ENCODE measurements at places on chromosomes 16 and 17.

DNA sequence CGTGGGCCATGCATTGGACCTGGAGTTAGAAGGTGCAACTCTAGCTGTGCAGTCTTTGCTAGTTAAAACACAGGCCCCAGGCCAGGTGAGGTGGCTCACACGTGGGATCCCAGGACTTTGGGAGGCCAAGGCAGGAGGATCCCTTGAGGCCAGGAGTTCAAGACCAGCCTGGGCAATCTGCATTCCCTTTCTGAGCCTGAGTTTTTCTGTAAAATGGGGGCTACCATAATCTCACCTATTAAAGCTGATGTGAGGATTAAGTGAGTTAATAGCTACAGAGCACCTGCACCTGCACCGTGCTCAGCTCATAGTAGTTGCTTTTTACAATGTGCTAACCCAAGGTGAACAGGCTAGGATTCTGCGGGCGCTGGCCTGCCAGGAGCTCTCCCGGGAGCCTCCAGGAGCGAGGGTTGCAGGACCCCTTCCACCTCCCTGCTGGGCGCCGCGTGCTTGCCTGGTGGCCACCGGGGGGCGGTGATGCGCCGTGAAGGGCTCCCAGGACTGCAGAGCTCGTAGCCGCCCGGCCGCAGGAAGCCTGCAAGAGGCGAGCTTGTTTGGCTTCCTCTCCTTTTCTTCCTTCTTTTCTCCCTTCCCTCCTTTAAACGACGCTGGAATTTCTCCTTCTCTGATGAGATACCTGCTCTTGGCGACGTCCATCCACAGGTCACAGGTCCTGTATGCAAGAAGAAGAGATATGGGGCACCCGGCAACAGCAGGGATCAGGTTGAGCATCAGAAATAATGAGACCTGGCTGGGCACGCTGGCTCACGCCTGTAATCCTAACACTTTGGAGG is 51.3 kb downstream of the ZFP90 start:
- no peak for DNase-seq

- DNase-seq = no peak
Measured at GRCh38 chr17:30352240-30352814, 18.5 kb upstream of the TMIGD1 start.

- DNase-seq = no peak
Measured at GRCh38 chr16:66227766-66228530, 138.5 kb upstream of the CDH5 start.

GRCh38 chr16:29784901-29785500 is 5.5 kb upstream of the KIF22 start:
- DNase-seq = no peak

DNA sequence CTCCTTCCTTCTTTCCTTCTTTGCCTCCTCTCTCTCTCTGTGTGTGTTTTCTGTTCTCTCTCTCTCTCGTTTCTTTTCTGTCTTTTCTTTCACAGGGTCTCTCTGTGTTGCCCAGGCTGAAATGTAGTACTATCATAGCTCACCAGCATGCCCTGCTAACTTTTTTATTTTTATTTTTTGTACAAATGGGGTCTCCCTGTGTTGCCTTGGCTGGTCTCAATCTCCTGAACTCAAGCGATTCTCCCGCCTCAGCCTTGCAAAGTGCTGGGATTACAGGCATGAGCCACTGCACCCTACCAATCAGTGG is 1.5 kb downstream of the SLC5A11 start:
- no peak for DNase-seq

GRCh38 chr17:62101515-62101914 is 36.4 kb upstream of the MED13 start:
- DNase-seq = no peak

GRCh38 chr17:17798010-17798556 is 38.7 kb downstream of the SREBF1 start:
- DNase-seq = no peak

GRCh38 chr16:57648125-57648524 is 19.7 kb downstream of the ADGRG1 start:
- no peak for DNase-seq

DNA sequence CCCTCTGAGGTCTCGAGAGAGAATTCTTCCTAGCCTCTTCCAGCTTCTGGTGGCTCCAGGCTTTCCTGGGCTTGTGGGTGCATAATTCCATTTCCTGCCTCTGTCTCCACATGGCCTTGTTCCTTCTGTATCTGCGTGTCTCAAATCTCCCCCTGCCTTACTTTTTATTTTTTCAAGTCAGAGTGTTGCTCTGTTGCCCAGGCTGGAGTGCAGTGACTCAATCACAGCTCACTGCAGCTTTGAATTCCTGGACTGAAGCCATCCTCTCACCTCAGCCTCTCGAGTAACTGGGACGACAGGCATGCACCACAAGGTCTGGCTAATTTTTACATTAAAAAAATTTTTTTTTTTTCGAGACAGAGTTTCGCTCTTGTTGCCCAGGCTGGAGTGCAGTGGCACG is 120.6 kb downstream of the SHISA9 start:
- no peak for DNase-seq

DNA sequence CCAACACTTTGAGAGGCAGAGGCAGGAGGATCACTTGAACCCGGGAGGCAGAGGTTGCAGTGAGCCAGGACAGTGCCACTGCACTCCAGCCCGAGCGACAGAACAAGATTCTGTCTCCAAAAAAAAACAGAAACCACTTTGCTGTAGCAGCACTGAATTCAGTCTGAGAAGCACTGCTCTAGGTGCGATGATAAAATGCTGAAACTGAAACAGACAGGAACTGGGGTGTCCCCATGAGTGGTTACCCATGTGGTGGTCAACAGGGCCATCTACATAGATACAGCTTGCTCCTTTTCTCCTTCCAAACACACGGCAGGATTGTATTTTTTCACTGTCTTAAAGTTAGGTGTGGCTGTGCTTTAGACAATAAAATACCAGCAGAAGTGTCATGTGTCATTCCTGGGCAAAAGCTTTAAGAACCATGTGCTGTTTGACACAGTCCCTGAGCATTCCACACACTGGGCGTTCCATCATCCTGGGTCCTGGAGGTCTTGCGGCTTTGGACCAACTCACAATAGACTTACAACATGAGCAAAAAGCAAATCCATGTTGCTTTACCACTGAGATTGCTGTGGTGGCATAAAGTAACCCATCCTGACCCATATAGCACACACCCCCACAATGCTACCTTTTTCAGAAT is 11.5 kb downstream of the GAS7 start:
- no peak for DNase-seq

DNA sequence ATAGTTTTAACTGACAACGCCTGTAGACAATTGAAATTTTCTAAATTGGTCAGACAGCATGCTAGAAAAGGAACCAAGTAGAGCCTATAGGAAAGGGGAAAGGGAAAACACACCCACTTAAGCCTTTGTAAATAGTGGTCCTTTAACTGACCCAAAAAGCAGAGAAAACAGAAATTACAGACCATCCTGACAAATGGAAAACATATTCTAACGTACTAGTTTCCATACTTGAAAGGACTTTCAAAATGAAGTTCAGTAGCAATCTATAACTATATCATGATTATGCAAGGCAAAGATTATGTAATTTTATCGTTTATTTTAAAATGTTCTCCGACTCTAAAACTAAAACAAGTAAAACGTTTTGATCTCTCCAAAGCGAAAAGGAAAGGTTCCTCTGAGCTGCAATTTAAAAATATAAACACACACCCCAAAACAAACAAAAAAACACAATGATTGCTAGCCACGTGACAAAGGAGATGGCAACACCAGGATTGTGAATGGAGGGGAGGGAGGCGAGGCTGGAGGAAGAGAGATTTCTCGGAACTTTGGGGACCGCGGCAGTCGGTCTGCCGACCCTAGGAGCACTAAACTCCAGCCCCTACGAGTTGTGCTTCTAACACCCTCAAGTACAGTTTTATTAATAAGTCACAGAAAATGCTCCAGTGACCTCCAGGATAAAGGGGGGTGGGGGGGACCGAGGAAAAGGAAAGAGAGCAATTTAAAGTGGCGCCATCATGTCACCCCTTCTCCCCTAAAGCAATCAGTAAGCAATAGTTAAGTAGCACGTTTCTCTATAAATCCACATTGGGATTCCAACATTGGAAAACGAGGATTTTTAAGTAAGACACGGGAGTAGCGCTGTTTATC is 1.7 kb downstream of the KANSL1 start:
- no peak for DNase-seq

DNA sequence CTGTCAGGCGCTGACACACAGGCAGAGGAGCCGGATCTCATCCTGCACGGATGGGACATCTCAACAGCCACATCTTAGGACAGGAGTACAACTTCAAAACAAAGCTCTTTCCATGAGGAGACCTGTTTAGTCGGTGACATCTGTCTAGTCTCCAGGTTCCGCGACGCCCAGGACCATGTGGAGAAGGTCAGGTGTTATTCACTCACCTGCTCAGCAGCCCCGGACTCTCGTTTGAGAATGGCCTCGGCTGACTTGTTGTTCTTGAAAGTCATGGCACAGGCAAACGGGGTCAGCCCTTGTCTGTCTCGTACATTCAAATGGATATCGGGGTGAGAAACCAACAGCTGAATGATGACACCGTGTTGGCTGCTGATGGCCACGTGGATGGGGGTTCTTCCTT is 35.7 kb downstream of the CYB5D2 start:
- DNase-seq = no peak

GRCh38 chr17:83029571-83029970 is 49.8 kb upstream of the METRNL start:
- DNase-seq = no peak

DNA sequence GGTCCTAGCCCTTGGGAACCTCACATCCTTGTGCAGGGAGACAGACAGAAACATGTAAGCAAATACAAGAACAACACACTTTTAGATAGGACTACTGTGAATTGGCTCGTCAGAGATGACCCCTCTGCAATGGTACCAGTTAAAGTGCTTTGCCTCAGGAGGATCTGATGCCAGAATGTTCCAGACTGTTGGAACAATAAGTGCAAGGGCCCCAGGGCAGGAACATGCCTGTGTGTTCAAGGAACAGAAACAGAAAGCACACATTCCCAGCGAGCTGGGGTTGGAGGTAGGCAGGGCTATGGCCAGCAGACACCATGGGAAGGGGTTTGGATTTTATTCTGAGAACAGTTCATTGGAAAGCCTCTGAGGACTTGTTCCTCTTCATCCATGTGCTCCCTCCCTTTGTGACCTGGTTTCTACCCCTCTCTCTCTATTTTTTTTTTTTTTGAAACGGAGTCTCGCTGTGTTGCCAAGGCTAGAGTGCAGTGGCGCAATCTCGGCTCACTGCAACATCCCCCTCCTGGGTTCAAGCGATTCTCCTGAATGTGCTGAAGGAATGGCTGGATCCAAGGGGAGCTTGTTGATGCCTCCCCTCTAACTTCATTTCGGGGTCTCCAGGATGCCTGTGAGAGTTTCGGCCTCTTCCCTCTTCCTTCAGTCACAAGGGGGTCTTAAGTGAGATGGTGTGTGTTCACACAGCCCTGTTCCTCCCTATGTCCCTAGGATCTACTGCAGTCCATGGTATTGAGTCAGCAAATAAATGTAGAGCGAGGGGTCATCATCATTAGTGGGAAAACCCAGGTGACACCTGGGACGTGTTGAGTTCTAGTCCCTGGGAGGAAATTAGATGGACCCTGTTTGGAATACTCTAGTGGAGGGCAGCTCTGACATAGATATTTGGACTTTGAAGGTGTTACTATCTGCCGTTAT is 6.4 kb downstream of the STAT5A start:
- DNase-seq = no peak

GRCh38 chr16:86580063-86580790 is 1.9 kb downstream of the FOXL1 start:
- no peak for DNase-seq

GRCh38 chr17:27489045-27489715 is 32.9 kb downstream of the KSR1 start:
- peak; percentile 40 for DNase-seq

GRCh38 chr16:31093132-31093703 is 1.4 kb downstream of the VKORC1 start:
- DNase-seq = no peak

DNA sequence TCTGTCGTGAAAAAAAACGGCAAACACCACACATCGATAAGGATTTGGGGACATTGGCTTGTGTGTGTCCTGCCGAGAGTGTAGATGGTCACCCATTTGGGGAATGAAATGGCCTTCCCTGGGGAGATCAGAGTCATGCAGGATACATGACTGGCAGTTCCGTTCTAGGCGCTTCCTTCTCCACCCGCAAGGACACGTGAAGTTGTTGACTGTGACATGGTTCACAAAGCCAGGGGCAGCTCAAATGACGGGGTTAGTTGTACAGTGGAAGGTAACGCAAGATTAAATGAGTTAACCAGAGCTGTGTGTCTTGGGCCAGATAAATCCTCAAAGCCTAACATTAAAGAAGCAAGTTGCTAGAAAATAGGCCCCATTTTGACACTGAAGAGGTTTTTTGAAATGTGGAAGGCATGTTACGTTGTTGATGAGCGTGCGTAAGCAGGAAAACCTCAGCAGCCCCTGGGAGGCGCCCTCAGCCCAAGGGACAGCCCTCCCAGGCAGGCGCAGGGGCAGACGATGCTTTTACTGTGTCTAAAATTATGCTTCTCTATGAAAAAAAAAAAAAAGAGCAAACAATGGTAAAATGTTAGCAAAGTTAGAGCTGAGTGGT is 35.9 kb upstream of the CHMP6 start:
- DNase-seq = no peak

GRCh38 chr16:25726430-25727098 is 34.8 kb downstream of the HS3ST4 start:
- DNase-seq = no peak

GRCh38 chr16:15704545-15704987 is 54.5 kb downstream of the NDE1 start:
- DNase-seq = peak; percentile 74

- no peak for DNase-seq
Measured at GRCh38 chr16:54242199-54242598, 44.4 kb downstream of the IRX3 start.

DNA sequence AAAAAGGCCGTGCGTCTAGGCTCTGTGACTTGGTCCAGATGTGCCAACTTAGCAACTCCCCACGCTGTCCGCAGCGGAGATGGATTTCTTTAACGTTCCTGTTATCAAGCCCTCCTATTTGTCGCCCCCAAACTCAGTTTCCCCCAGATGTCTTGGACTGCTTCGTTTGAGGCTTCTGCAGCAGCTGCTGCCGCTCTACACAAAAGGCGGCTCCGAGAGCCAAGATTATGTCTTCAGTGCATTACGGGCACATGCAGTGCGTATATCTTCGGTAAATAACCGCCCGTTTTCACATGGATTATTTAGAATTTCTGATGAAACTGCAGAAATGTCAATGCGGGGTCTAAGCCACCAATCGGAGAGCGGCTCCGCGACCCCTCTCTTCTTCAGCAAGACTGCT is 240.6 kb upstream of the ZFHX3 start:
- DNase-seq = no peak

GRCh38 chr16:85606904-85607303 is 6.2 kb upstream of the GSE1 start:
- no peak for DNase-seq

- no peak for DNase-seq
Measured at GRCh38 chr16:3606441-3606840, 5.0 kb downstream of the SLX4 start.

- no peak for DNase-seq
Measured at GRCh38 chr16:66521951-66522771, 27.8 kb downstream of the TK2 start.

GRCh38 chr17:53472586-53472985 is 350.1 kb upstream of the KIF2B start:
- DNase-seq = no peak

- no peak for DNase-seq
Measured at GRCh38 chr16:69315486-69316311, 4.5 kb downstream of the VPS4A start.

All from NCI-H460 (cell line).